ENCODE measurements at places on chromosomes 13 and 19.

- ATAC-seq, result no peak
These were observed 187.8 kb upstream of the CSNK1A1L start for GRCh38 chr13:37293295-37293694.

DNA sequence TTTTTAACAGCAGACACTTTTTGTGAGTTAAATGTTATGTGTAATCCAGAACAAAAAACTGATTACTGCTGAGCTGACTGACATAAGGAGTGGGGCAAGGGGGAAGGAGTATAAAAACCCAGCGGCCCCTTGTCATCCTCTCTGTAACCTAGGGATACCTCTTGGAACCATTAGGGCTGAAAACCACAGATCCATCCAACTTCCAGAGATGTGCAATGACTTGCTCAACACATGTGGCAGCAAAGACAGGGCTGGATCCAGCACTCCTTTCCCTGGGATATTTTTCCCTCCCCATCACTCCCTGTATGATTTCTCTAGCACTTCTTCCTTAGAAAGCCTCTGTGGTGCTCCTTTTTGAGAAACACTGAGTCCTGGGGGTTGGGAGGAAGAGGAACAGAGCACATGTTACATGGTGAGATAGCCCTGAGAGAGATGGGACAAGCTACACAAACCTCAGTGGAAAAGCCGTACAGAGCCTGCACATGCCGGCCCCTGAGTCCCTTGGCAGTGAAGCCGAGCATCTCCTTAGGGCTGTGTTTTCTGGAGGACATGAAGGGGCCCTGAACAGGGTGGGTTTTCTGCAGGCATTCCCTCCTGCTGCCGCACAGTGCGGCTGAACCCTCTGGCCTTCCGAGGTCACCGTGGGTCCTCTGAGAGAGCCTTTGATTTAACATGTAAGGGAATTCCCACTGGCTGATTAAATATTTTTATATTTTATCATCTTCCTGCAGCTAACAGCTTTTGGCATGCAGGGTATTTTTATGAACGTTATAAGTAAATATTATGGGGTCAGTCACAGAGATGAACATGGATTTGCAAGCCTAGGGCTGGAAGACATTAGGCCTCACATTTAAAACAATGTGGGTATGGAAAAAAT lies 219.9 kb downstream of the COG6 start:
- ATAC-seq, result peak; percentile 45

- ATAC-seq, result peak; percentile 56
These were observed 1872.9 kb upstream of the PCDH20 start for GRCh38 chr13:63288576-63288975.

DNA sequence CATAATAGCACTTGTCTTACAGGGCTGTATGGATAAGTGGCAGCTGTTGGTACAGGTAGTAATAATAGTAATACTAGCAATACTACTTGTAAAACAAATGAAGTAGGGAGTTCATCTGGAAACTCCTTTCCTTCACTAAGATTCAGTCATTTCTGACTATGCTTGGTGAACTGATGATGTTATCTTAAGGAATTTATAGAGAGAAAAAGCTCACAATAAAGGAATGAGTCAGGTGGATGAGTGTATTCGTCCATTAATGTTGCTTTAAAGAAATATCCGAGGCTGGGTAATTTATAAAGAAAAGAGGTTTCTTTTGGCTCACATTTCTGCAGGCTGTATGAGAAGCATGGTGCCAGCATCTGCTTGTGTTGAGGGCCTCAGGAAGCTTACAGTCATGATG lies 477.3 kb downstream of the KLF12 start:
- ATAC-seq, result no peak

DNA sequence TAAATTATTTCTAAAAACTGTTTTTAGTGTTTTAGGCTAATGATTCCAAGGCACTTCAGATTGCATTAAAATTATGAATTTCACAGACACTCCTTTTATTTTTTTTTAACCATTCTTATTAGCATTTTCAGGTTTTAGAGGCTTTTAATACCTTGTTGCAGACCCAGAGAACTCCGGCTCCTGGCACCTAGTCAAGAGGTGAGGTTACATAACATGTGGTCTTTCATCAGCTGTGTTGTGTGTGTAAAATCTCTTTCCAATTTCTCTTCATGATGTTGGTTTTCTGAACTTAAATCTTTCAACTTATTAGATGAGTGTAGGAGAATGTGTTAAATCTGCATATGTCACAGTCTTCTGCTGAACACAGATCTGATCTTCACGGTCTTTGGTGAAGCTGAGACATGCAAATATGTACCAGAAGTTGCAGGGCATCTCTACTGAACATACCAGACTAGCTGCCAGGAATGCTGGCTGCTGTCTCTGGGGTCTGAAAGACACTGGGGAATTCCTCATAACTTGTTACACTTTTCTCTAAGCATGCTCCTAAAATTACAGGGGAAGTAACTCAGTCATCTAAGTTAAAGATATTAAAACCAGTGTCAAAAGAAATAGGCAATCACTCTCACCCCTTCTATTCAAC lies 1165.3 kb downstream of the EFNB2 start:
- ATAC-seq, result no peak

DNA sequence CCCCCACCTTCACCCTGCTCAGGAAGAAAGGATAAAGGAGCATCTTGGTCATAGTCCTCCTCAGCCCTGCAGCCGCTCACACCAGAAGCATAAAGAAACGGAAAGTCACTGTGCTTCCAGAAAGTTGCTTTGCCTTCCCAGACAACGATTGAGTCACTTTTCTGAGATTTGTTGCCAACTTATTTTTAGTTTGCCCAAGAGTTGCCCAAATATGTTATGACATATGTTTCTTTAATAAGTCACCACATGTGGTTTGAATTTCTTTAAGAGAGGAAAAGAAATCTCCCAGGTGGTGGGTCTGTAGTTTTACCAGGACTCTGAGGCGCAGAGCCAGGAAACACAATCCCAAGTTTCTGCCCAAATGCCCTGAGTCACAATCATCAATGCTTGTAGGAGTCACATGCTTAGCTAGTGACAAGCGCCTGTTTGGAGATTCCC lies 63.4 kb upstream of the LRCH1 start:
- ATAC-seq, result peak; percentile 88

DNA sequence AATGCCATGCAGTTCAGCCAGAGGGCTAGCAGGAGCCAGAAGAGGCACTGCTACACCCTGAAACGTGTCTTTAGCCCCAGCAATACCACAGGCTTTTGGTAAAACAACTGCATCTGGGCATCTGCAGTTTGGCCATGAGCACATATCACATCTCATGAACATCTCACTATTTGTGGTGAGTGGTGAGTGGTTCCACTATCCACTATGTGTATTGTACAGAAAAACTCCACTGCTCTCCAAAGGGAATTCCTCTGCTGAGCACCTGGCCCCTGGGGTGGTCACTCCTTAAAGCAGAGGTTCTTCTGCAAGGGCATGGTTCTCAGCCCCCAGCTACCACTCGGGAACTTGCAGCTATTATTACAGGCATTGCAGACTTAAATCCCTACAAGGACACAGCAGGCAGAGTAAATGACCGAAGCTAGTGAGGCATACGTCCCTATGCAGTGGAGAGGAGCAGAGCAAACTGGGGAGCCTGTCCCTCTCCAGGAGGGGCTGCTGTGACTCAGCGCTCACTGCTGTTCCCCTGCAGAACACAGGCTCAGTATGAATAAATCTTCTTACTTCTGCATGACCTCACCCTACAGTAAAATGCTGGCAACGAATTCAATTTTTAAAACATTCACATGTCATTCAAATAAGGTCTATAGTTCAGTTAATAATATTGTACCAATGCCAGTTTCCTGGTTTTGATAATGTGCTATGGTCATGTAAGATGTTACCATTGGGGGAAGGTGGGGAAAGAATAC lies 332.4 kb upstream of the ZNF507 start:
- ATAC-seq, result no peak

GRCh38 chr19:3061182-3062161 lies 823 bp downstream of the TLE5 start:
- ATAC-seq, result peak; percentile 75

DNA sequence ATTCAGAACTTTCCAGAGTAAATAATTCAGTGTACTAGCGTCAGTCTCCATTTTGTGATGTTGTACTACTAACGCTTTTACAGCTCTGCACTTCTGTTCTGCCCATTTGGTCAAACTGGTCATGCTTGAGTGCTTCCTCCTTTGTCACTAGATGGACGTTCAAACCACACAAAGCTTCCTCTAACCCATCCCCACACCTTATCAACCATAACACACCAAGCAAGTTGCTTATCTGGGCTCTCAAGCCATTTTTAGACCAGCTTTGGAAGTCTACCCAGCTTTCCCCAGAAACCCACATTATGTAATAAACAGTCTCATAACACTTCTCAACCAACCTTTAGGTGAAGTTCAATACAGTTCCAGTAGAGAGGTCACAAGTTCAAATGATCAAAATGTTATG lies 2.3 kb upstream of the ZNF347 start:
- ATAC-seq, result no peak

GRCh38 chr13:103068836-103069235 lies 2.6 kb upstream of the SLC10A2 start:
- ATAC-seq, result no peak

Data from SK-N-SH treated with all-trans-retinoic acid at 6 μM for 48 hours (cell line).